A172 (cell line): ENCODE measurements at places on chromosomes 2 and 18. TPM values are rescaled to one million over a fixed set of nuclear protein-coding genes. Genes with fewer than 3 reads are reported as not detected.

GRCh38 chr2:149483004-149483605, 104.5 kb downstream of the MMADHC start:
- no peak for DNase-seq

The STPG4 gene
- 0.62 and 4.4 TPM in 2 replicates for total RNA-seq

GRCh38 chr2:151553-152334, 105.4 kb upstream of the FAM110C start:
- no peak for DNase-seq

DNA sequence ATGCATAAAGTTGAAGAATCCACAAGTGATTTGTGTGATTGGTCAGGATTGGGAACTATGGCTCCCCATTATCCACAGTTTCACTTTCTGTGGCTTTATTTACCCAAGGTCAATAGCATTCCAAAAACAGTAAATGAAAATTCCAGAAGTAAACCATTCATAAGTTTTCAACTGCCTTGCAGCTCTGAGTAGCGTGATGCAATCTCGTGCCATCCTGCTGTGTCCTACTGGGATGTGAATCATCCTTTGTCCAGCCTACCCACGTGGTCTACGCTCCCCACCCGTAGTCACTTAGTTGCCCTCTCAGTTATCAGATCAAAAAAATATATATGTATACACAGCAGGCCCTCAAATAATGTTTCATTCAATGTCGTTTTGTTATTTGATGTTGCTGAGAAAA, 89.0 kb upstream of the DLGAP1 start:
- DNase-seq: peak; percentile 6

The VAMP5 gene
- total RNA-seq: 36.2 and 51.0 TPM in 2 replicates

DNA sequence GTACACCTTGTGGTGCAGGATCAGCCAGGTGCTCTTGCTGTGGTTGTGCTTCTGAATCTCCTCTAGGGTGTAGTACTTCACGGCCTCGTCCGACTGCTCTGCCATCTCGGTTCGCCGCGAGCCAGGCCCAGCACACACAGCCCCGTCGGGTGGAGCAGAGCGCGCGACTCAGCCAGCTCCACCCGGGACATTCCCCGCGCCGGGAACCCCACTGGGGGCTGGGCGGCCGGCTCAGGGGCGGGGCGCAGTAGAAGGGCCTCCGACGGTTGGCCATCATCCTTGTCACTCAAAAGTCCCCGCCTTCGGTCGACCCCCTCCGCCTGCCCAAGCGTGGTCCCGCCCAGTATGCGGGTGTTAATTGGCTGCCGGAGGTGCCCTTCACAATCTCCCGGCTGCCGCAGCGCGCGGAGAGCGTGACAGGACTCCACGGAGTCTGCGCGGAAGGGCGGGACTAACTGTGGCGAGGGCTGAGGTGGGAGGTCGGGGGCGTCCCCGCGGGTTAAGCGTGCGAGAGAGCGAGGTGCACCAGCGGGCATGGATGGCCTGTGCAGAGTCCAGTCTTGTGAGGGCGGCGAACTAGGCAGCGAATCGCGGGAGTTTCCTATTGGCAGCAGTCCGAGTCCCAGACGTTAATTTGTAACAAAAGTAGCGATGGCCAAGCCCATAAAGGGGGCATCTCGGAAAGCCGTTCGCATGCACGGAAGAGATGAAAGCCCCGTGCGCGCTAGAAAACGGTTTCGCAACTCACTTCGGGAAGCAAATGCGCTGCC, at the start of gene CYB5A:
Gene CYB5A (minus strand): TSS at position 193 of the 770 bp plus-strand sequence. CDS start 88 bp downstream, at position 105.
- no peak for DNase-seq

The MAP3K19 gene
- total RNA-seq: not detected in 2 replicates

GRCh38 chr2:199940373-199940772, 14.9 kb downstream of the TYW5 start:
- peak; percentile 14 for DNase-seq

GRCh38 chr2:239787538-239788050, 237.5 kb downstream of the NDUFA10 start:
- no peak for DNase-seq

GRCh38 chr2:105822186-105822585, 77.5 kb downstream of the NCK2 start:
- DNase-seq: no peak

The PLGLB2 gene
- 0.50 and 2.4 TPM in 2 replicates for total RNA-seq

DNA sequence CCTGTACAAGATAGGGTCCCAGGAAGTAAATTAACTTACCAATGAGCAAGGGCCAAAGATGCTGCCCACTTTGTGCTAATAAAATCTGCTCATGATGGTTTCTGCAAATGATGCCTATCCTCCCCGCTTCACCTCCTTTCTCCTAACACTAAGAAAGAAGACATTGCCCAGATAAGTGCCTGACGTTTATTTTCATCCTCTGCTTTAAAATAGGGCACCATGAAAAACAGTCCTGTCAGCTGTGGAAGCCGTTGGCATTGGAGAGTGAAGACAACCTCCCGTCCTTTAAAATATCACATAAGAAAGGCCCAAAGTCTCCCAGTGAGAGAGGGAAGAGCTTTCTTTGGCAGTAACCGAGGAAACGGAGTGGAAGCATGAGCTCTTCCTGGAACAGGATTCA, 1.7 kb upstream of the TXNDC2 start:
- DNase-seq: no peak
